ENCODE measurements at places on chromosomes 2 and 18.
A peak's percentile ranks its signal among the peaks of the same experiment; 100 is the strongest.

- no peak for DNase-seq
Observed at GRCh38 chr2:133314795-133315194, 253.5 kb downstream of the NCKAP5 start.

- peak; percentile 90 for DNase-seq
Observed at GRCh38 chr2:118882693-118883336, 35.4 kb upstream of the EN1 start.

DNA sequence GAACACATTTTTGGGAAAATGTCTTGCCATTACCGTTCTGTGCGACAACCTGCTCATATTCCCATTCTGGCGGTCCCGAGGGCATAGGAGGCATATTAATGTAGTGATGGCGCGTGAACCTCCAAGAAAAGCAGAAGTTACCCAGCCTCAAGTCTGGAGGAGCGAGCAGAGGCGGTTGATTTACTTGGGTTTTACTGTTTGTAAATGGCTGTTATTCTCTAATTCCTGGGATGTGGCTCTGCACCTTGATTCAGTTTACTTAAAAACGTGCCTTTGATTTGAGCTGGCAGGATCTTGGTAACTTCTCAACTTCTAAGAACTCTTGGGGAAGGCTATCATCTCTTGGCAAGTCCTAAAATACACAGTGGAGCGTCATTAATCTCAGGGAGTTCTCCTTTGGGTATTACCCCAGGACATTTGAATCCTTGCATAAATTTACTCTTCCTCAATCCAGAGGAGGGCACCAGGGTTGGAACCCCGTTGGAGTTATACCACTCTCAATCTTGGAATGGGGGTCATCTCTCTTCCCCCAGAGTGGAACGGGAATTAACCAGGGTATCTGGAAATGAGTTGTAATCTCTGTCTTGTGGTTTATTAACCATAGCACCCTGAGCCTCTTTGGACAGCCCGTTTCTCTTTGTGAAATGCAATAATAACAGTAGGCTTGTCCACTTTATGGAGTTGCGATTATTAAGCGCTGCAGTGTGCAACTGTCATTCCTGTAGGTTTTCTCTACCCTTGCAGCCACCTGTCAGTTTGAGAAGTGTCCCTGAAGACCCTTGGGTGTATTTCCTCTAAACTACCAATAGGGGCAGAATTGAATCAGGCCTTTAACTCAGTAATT, 2.1 kb downstream of the HK2 start:
- DNase-seq: no peak

DNA sequence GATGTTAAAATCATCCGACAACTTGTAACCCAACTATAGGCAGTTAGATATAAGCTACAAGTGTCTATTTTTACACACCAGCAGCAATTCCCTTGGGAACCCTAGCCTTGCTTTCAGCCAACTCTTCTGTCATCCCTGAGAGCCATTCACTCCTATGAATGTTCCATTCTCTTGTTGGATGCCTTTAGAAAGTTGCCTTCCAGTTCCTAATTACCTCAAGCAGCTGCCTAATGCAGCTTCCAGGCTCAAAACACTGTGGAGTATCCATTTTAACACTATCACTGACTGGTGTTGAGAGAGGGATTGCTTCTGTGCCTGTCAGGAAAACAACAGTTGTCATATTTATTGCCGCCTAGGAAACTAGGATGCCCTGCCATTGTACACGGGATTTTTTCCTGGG, 402.0 kb upstream of the ACVR2A start:
- DNase-seq: no peak

DNA sequence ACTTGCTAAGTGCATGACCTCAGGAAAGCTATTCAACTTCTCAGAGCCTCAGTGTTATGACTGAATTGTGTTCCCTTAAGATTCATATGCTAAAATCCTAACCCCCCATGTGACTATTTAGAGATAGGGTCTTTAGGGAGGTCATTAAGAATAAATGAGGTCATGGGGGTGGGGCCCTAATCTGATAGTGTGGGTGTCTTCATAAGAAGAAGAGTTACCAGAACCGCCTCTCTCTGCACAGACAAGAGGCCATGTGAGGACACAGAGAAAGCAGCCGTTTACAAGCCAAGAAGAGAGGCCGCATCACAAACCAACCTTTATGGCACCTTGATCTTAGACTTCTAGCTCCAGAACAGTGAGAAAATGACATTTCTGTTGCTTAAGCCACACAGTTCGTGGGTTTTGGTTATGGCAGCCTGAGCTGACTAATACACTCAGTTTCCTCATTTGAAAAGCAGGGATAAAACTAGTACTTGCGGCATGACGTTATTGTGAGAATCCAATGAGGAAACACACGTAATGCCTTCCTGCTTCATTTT, 9.9 kb downstream of the SH2D6 start:
- no peak for DNase-seq

GRCh38 chr2:23745726-23746105, 181.2 kb downstream of the ATAD2B start:
- DNase-seq: peak; percentile 79

- no peak for DNase-seq
Observed at GRCh38 chr2:134070281-134070741, 183.6 kb upstream of the MGAT5 start.

- peak; percentile 83 for DNase-seq
Observed at GRCh38 chr2:105775809-105776559, 31.3 kb downstream of the NCK2 start.
